ENCODE measurements at places on chromosomes 11 and 22. TPM values are rescaled to one million over a fixed set of nuclear protein-coding genes. Genes with fewer than 3 reads are reported as not detected.

RASL10A gene
- total RNA-seq, result 0.67 TPM

TRIM51 gene
- not detected for total RNA-seq

C11orf21 gene
- total RNA-seq, result not detected

LDHAL6A gene
- total RNA-seq, result not detected

KRTAP5-1 gene
- not detected for total RNA-seq

RFPL2 gene
- total RNA-seq, result not detected

C11orf91 gene
- 0.85 TPM for total RNA-seq

ELFN2 gene
- 9.6 TPM for total RNA-seq

OR52I1 gene
- not detected for total RNA-seq

NRXN2 gene
- total RNA-seq, result 0.87 TPM

GSTT2B gene
- 0.40 TPM for total RNA-seq

PANX3 gene
- not detected for total RNA-seq

YPEL1 gene
- total RNA-seq, result 0.47 TPM

MEI1 gene
- 0.21 TPM for total RNA-seq

All from A549 treated with ZK216348 at 1 μM for 4 hours (cell line).